ENCODE measurements at places on chromosomes 12 and 14.

GRCh38 chr14:64704743-64705380 lies 638 bp downstream of the PLEKHG3 start:
- no peak for DNase-seq

DNA sequence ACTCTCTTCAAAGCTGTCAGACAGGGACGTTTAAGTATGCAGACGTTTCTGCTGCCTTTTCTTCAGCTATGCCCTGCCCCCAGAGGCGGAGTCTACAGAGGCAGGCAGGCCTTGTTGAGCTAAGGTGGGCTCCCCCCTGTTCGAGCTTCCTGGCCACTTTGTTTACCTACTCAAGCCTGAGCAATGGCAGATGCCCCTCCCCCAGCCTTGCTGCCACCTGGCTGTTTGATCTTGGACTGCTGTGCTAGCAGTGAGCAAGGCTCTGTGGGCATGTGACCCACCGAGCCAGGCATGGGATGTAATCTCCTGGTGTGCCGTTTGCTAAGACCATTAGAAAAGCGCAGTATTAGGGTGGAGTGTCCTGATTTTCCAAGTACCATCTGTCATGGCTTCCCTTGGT lies 900.4 kb upstream of the MDGA2 start:
- peak; percentile 56 for DNase-seq

DNA sequence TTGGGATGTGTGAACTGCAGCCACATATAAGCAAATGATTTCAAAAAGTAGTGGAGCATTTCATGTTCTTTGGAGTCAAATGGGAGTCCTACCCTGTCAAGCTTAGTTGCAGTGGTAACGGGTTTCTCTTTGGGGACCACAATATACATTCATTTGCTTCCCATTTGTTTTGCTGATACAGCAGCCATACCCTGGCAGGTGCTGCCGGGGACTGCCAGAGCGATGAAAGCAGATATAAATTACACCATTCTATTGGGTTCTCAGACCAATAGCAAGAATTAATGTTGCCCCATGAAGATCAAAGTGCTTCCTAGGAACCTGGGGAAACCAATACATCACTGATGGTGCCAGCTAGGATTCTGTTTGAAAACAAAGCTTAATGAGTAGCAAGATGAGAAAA lies 1621.5 kb upstream of the FLRT2 start:
- no peak for DNase-seq

GRCh38 chr12:47805417-47805816 lies 14.3 kb downstream of the HDAC7 start:
- no peak for DNase-seq

- DNase-seq: no peak
Measured at GRCh38 chr14:96757456-96757855, 39.7 kb upstream of the VRK1 start.

GRCh38 chr14:103731916-103732867 lies 16.6 kb downstream of the ZFYVE21 start:
- DNase-seq: no peak
